ENCODE measurements at places on chromosomes 12 and 14.
A peak's percentile ranks its signal among the peaks of the same experiment; 100 is the strongest.

GRCh38 chr12:59675461-59675860, 79.6 kb downstream of the SLC16A7 start:
- no peak for DNase-seq

DNA sequence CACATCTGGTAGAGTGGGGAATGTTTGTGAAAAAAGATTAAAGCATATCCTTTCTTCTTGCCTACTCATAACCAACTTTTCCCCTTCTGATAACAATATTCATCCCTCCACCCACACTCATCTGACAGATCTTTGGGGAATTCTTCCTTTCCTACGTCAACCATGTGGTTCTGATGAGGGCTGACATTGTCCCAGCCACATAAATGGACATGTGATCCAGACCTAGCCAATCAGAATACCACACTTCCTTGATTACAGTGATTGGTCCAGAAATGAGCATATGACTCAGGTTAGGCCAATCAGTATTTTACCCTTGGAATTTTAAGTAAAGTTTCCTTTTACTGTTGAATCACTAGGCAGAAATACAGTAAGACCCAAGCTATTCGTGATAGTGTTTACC, 58.9 kb downstream of the GPR65 start:
- no peak for DNase-seq

DNA sequence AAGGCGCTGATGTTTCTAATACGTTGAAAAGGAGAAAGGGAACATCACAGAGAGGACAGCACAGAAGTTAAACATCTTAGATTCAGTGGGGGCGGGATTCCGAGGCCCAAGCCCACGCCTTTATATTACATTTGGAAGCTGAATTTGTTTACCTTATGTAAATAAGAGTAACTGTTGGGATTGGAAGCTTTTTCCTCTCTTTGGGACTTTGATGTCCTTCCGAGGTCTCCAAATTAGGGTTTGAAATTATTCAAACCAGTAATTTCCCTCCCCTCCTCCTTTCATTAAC, 6.4 kb downstream of the FOXA1 start:
- no peak for DNase-seq

DNA sequence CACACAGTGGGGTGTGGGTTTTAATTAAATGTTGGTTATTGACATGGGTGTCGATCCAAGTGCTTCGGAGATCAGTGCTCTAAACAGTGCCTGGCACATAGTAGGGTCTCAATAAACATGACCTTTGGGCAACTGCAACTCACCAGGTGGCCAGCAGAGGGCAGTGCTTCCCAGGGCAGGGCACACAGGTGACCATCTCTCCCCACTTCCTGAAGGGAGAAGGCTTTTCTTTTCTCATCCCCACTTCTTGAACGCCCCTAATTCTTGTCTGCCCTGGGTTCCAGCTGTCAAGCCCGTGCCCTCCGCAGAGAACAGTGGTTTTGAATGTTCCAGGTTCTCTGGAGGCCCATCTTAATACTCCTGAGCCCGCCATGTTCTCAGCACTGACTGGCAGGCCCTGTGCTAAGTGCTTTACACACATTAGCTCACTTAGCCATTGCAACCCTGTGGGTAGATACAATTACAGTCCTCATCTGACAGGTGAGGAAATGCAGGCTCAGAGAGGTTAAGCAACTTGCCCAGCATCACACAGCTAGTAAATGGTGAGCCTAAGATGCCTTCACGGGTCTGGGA, 16.3 kb downstream of the RAPGEF3 start:
- peak; percentile 86 for DNase-seq

DNA sequence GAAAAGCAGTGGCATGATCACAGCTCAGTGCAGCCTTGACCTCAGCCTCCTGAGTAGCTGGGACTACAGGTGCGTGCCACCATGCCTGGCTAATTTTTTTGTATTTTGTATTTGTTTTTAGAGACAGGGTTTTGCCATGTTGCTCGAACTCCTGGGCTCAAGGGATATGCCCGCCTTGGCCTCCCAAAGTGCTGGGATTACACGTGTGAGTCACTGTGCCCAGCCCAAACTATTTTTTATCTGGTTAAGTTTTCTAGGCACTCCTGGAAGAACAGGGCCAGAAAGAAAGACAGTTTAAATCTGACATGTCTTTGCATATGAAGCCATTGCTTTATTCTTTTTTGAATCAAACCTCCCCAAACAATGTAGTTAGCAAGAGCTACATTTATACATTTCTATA, 27.5 kb upstream of the PTGR2 start:
- no peak for DNase-seq

- no peak for DNase-seq
Measured at GRCh38 chr14:42715316-42715715, 1108.6 kb downstream of the LRFN5 start.

DNA sequence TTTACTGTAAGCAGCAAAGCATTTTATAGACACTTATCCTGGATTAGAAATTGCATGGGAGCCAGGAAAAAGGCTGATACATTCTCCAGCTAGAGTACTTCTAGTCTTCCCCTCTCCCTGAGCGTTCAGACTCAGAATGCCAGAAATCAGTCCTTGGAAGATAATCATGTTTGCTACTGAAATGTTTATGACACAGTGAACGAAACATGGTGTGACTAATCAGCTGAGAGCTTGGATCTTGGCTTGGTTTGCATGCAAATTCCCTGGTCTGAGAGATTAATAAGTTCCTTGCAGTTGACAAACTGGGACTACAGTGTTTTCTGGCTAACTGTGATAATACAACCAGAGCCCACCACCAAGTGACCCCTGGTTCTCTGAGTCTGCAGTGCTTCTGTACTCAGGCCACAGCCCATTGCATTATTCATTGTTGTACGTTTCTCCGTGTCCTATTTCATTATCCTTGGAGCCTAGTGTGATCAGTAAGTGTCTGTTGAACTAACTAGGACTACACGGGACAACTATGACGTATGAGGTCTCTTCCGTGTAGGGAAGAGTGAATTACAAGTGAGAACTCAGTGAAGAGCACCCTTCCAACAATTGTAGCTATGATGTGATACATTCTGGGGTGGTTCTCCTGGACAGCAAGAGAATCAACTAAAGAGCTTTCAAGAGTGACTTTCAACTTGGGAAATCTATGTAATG, 34.6 kb upstream of the EVL start:
- no peak for DNase-seq

- peak; percentile 28 for DNase-seq
Measured at GRCh38 chr12:7162691-7163114, 26.8 kb upstream of the PEX5 start.

DNA sequence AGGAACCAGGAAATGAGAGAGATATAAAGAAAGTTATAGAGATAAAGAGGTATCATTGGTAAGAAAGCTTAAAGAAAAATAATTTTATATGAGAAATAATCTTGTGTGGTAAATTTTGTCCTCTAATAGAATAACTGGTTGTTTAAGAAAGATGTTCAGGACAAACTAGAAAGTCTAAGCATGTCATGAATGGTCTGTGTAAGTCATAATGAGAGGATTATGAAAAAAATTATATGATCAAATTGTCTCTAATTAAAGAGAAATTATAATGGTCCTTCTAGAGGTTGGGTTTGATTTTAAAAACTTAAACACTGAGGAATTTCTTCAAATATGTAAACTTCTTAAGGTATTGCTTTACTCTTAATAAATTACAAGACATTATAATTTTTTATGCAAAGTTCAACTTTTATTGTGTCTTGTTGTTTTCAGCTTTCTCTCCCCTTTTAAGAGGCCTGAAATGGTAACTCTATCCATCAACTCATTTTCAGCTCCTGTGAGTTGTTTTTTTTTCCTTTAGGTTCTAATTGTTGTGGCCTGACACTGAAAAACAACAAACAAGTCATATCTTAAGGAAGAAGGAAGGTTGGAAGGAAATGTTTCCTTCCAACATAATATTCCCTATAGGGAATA, 88.2 kb upstream of the CNOT2 start:
- no peak for DNase-seq

GRCh38 chr14:74475678-74476077, 17.4 kb downstream of the NPC2 start:
- DNase-seq: no peak

GRCh38 chr12:54997929-54998522, 13.5 kb upstream of the TESPA1 start:
- no peak for DNase-seq

DNA sequence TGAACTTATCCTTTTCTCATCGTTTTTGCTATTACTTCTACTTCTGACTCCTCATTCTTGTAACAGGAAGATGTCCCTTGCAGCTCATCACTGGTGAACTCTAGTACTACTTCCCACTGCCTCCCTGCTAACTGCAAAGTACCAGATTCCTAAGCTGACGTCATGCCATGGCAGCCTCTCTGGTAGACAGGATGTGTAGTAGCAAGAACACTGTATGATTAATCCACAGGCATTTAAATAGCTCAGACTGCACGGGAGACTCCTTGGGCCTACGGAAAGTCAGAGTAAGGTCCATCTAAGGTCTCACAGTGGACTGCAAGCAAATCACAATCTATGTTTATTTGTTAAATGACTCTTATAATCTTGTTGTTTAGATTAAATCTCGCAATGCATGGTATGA, 43.5 kb downstream of the DNAI7 start:
- no peak for DNase-seq

DNA sequence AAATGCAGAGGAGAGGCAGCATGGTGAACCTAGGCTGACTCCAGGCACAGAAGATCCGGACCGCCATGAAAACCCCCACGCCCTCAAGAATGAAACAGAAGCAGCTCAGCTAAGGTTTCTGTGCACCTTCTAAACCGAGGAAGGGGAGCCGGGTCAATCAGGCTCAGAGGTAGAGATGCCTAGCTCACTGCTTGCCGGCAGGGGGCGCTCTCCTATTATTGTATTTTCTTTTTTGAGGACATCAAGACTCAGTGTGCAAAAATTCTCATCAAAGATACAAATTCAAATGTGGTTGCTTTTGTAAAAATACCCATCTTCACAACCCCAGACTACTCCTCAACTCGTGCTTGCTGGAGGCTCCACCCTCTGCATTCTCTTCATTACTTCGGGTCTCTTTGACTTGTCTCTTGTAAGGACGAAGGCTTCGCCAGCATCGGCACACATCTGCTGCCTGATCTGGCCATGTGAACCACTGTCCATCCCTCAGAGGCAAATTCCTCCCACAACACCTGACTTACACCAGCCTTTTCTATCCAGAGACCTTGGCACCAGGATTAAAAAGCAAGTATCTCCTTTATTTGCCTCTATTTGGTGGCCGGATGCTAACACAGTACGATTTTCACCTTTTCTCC, 33.4 kb upstream of the RNASE3 start:
- DNase-seq: peak; percentile 76

GRCh38 chr12:113295886-113296556, 38.9 kb downstream of the SLC8B1 start:
- DNase-seq: no peak

DNA sequence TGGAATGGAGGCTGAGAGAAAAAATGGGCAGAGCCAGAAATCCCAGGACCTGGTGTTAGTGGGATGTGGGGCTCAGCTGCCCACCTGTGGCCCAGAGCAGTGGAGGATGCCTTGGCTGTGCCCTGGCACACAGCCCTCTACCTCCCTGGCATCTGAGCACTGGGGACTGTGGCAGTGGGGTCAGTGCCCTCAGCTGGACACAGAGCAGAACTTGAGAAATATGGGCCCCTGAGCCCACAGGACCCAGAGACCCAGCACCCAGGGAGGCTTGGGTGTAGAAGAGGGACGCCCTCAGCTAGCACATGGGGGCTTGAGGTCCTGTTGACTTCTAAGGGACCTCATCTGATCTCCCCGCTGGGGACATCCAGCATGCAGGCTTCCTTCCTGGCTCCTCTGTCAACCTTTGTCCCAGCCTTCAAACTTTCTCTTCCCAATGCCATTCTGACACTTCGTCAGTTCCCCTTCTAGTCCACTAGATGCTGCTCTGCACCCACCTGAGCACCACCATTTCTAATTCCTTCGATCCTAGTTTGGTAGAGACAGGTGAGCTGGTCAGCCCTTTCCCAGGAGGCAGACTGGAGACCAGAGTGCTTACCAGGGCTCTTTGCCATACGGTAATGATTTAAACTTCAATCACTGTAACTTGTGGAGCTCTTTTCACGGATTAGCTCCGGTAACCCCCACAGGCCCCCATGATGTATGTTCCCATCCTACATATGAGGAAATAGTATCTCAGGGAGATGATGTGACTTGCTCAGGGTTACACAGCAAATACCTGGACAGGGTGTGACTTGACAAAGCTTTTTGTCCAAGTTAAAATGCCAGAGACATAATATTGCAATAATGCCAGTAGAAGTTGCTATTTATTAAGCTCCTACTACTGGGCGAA, 143.7 kb downstream of the ASCL4 start:
- no peak for DNase-seq

- peak; percentile 67 for DNase-seq
Measured at GRCh38 chr12:69879007-69879960, 54.3 kb downstream of the MYRFL start.

DNA sequence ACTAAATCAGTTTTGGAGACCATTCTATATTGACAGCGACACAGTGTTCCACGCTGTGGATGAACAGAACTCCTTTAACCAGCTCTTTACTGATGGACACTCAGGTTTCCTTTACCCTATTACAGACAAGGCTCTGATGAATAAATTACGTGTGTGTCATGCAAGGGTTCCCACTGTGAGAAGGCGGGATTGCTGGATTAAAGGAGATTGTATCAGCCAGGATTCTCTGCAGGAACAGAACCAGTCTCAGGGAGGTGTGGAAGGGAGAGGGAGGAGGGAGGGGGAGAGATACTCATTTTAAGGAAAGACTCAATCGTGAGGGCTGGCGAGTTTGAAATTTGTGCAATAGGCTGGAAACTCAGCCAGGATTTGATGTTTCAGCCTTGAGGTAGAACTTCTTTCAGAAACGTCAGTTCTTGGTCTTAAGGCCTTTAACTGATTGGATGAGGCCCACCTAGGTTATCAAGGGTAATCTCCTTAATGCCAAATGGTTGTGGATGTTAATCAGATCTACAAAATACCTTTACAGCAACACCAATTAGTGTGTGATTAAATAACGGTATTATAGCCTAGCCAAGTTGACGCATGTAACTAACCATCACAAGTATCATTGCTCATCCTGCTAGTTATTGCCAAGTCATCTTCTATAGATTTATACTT, 104.0 kb downstream of the GCH1 start:
- no peak for DNase-seq

DNA sequence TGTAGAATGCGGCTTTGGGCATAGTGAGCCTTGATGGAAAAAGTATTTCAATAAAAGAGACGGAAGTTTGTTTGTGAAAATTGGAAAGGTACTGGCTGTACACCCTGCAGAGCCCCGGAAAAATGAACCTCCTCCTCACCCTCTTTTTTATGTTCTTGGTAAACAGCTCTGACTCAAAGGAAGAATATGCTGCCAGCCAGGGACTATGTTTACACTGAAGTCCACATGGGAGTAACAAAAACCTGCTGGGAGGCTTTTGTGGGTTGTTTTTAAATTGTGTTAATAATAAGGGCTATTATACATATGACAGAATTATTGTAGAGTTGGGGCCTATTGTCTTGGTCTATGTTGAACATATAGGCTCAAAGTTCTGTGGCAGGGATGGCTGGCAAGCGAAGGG, 70.7 kb downstream of the TTC8 start:
- no peak for DNase-seq

Measured in stimulated activated naive CD8-positive, alpha-beta T cell treated with anti-CD3 and anti-CD28 coated beads, Interleukin-15, Interleukin-2, amounts not matched to agents 100 U/mL and 50 U/mL, for 24 hours (primary cell).